Fibroblast of lung (primary cell): ENCODE measurements at places on chromosomes 1 and 21. TPM values are rescaled to one million over a fixed set of nuclear protein-coding genes. Genes with fewer than 3 reads are reported as not detected.

The ACTL8 gene
- not detected in 2 replicates for total RNA-seq

The ARHGEF10L gene
- total RNA-seq: 13.1 and 24.3 TPM in 2 replicates

DNA sequence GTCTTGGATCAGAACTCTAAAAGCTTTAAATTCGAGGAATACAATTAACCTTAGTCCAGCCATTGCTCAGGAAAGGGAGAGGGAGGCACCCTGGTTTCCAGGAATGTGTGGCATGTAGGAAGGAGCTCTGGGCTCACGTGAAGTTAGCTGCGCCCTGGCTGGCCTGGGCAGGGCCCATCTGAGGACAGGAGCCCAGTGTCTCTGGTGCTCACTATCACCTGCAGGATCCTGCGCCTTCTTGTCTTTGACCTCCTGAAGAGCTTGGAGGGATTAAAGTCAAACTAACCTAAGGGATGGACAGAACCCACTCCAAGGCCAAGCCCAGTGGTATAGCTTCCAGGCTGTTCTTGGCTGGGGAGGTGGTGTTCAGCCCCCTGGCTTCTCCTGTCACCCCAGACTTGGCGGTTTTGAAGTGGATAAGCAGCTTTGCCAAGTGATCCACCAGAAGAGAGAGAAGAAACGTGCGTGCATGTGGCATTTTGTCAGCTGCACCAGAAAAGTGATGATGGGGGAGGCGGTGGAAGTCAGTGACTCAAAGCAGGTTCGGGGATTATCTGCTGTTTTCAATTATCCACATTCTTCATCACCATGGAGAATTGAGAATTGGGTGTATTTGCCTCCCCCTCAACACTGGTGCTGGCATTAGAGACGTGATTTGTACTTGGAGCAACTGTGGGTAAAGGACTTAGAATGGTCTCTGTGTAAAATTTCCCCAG, 11.9 kb upstream of the KCNN3 start:
- DNase-seq: no peak

The ANGPTL1 gene
- 4.1 and 7.2 TPM in 2 replicates for total RNA-seq

The SYT14 gene
- 0.26 and 0.99 TPM in 2 replicates for total RNA-seq

The AGT gene
- total RNA-seq: 10.6 and 14.1 TPM in 2 replicates

GRCh38 chr21:37565530-37566223, 199.1 kb downstream of the DYRK1A start:
- peak; percentile 64 for DNase-seq

GRCh38 chr1:165883056-165883455, 55.6 kb downstream of the UCK2 start:
- peak; percentile 62 for DNase-seq

DNA sequence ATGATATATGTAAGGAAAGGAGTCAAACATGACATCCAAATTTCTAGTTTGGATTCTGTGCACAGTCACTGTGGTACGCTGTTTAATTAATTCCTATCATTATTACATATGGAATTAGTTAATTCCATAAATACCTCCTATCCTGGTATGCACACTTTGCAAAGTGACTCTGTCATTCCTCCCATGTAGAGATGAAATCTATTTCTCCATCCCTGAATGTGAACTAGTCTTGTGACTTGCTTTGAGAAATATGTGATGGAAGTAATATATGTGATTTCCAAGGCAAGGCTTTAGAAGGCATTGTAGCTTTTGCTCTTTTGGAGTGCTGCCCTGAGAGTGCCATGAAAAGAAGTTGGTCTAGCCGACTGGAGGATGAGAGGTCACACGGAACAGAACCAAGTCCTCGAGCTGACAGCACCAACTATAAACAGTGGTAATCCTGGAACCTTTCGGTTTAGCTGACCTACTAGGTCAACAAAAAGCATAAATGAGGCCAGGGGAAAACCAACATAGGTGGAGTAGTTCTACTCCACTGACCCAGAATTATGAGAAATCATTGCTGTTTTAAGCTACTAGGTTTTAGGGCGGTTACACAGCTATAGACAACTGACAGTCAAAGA, 1.5 kb downstream of the SELENOF start:
- no peak for DNase-seq

DNA sequence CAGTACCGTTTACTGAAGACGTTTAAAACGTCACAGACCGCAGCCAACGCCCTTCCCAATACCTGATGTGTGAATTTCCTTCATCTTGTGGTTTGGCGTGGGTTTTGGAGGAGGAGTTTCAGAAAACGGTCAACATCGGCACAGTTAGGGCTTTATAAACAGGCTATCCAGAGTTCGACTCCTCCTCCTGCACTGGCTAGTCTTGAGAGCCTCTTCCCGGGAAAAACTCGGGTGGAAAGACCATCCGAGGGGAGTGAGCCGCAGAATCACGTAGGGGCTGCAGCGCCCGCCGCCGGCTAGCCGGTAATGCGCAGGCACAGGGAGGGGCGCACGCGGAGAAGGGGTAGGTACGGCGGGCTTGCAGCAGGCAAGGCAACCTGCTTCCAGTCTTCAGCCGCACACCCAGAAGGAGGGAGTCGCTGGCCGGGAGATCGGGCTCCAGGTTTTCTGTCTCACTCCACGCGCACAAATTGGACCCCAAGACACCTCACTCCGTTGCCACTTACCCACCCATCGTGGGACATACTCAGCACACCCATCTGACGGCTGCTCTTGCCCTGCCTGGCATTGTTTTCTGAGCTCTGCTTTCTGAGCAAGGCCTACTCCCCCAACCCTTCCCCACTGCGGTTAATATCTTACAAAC, 25.4 kb downstream of the SLC19A2 start:
- peak; percentile 43 for DNase-seq

- DNase-seq: no peak
These were observed 158.9 kb upstream of the COA6 start for GRCh38 chr1:234214129-234214910.

DNA sequence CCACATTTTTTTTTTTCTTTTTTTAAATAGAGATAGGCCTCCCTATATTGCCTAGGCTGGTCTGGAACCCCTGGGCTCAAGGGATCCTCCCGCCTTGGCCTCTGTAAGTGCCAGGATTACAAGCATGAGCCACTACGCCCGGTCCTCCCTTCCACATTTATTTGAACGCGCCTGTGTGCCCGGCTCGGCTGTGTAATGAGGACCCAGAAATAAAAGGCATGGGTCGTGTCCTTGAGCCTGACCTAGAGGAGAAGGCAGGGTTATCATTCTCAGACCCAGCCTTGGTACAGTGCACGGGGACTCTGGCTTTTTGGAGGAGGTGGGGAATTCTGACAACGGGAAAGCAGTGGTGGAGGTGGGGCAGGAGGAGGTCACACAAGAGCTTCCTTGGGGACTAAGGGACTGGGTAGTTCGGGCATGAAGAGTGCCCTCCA, 841 bp downstream of the CENPF start:
- DNase-seq: no peak

The PGBD5 gene
- total RNA-seq: 0.17 and 0.51 TPM in 2 replicates

The GPATCH3 gene
- total RNA-seq: 10.8 and 11.4 TPM in 2 replicates

GRCh38 chr1:171455967-171456366, 29.4 kb upstream of the PRRC2C start:
- no peak for DNase-seq
